Stimulated activated CD4-positive, alpha-beta T cell treated with anti-CD3 and anti-CD28 coated beads, Interleukin-2, amount 100 ng/mL, for 24 hours (primary cell): ENCODE measurements at places on chromosomes 4 and X.

DNA sequence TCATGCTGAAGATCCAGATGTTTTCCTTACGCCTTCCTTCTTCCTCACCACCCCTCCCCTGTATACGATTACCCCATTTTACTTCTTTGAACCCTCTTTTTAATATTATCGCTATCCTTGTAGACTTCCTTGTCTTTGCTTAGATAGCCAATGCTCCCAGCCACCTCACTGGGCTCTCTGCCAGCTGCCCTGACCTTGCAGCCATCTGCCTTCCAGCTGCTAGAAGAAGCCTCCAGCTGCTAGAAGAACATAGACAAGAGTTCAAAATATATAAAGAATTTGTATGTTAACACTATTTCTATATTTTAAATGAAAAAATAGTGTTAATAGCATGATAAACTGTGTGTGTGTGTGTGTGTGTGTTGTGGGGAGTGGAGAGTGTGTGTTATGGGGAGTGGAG is 374.7 kb downstream of the ANKRD50 start:
- DNase-seq = no peak

DNA sequence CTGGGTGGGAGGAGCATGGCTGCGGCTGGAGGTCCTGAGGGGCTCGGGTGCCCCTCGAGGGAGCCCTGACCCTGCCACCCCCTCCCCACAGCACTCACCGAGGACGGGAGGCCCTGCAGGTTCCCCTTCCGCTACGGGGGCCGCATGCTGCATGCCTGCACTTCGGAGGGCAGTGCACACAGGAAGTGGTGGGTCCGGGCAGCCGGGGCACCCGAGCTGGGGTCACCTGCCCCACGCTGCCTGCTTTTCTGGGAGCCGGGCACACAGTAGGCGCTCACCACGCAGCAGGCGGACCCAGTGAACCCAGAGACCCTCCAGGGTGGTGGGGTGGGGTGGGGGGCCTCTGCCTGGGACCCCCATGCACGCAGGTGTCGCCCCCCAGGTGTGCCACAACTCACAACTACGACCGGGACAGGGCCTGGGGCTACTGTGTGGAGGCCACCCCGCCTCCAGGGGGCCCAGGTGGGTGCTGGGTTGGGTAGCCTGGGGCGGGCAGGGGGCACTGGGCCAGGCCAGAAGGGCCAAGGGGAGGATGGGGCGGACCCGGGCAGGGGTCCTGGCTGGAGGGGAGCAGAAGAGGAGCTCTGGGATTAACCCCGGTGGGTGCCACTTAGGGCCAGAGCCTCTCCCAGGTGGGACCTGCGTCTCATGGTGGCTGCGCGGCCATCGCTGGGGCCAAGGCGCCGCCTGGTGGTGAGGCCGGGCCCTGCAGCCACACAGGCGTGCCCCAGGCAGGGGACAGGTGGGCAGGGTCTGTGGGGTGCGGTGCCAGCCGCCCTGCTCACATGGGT is 1.4 kb downstream of the HGFAC start:
- DNase-seq = peak; percentile 71

DNA sequence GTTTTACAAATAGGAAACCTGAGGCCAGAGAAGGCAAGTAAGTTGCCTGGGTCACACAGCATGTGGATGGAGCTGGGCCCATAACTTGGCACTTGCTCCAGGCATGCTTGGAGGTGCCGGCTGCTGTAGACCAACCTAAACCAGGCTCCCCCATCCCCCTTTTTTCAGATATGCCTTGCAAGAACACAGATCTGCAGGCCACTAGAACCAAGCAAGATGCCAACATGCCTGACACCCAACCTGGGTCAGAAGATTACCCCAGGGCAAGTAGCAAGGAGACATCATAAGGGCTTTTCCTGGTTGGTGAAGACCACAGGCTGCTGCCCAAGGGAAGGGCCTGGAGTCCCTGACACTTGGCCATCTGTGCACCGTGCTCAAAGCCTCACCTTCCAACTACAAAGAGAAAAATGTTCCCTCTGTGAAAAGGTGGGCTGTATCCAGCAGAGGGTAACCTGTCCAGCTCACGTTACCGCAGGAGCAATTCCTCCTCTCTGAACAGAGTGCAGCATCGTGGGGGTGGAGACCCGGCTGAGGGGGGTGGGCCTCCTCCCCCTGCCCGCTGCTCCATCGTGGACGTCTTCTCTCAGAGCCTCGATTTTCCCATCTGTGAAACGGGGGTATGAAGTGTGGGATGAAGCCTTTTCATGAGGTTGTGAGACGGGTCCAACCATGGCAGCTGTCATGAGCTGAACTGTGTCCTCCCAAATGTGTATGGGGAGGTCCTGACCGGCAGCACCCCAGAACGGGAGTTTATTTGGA is 23.0 kb downstream of the HMX1 start:
- DNase-seq = no peak

DNA sequence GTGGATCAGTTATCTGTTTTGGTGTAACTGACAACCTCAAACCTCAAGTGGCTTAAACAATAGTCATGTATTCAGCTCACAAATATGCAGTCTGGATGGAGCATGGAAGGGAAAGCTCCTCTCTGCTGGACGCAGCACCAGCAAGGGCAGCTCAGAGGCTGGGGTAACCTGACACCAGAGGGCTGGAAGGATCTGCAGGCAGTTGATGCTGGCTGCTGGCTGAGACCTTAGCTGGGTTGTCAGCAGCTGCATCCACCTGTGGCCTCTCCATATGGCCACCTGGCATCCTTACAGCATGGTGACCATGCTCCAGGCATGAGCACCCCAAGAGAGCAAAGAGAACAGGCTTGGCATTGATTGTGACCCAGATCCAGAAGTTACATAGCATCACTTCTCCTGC is 46.7 kb downstream of the ENPP6 start:
- DNase-seq = no peak

- no peak for DNase-seq
Observed at GRCh38 chr4:51835855-51836254, 7.1 kb upstream of the DCUN1D4 start.

DNA sequence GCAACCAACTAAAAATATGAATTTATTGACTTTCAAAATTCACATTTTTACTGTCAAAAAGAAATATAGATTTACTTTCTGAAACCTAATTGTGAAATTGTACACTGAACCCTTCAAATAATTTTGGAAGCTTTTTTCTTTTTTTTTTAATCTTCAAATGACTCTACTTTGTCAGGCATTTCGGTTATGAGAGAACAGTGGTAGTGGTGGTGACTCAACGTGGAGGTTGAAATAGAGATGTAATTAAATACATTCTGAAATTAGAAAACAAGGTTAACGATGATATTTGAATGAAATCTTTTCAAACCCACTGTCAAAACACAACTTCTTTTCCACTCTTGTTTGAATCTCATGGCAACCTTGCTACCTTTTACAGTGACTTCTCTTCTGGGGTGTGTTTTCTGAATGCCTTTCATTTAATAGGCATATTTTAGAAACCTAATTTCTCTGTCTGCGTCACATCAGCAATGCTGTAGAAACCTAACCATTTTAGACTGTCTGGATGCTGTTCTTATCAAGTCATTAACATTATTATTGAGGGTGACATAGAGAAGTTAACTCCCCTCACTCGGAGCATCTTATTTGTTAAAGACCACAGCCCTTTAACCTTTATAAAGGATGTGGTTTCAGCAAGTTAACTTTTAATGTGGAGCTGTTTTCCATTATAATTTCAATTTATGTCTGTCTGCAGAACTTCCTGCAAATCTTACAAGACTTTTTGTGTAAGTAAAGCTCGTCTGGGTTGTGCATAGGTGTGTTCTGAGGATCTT is 136.8 kb downstream of the PCDH7 start:
- DNase-seq = no peak
